ENCODE measurements at places on chromosomes 7 and 10. TPM values are rescaled to one million over a fixed set of nuclear protein-coding genes. Genes with fewer than 3 reads are reported as not detected.

- no peak for DNase-seq
These were observed 78.3 kb downstream of the ST8SIA6 start for GRCh38 chr10:17375936-17376584.

- no peak for DNase-seq
These were observed 50.2 kb upstream of the GNA12 start for GRCh38 chr7:2894118-2894940.

DNA sequence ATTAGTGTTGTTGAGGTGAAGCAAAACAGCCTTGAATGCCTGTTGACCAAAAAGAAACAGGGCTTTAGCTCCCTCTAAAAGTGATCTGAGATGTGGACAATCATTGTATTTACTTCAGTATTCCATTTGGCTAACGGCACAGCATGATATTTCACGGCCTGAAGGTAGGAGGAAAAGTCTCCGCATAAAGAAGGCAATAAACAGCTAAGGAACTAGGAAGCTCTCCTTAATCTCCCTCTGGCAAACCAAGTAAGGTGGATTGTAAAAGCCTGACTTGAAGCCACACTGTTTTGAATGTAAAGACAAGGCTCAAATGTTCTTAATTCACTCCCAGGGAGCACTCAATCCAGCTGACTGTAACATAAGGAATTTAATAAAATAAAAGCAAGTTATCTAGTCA is 160.0 kb upstream of the ZNF804B start:
- DNase-seq = no peak

- no peak for DNase-seq
These were observed 53.4 kb downstream of the GLRX3 start for GRCh38 chr10:130189608-130190054.

The TACC2 gene
- 81.0 TPM for total RNA-seq

The TNS3 gene
- total RNA-seq = 198 TPM

GRCh38 chr10:79615577-79615976 is 4.8 kb downstream of the SFTPA1 start:
- DNase-seq = no peak

GRCh38 chr10:45034301-45034700 is 33.6 kb downstream of the ZNF22 start:
- DNase-seq = no peak

The PRPF18 gene
- total RNA-seq = 23.0 TPM

DNA sequence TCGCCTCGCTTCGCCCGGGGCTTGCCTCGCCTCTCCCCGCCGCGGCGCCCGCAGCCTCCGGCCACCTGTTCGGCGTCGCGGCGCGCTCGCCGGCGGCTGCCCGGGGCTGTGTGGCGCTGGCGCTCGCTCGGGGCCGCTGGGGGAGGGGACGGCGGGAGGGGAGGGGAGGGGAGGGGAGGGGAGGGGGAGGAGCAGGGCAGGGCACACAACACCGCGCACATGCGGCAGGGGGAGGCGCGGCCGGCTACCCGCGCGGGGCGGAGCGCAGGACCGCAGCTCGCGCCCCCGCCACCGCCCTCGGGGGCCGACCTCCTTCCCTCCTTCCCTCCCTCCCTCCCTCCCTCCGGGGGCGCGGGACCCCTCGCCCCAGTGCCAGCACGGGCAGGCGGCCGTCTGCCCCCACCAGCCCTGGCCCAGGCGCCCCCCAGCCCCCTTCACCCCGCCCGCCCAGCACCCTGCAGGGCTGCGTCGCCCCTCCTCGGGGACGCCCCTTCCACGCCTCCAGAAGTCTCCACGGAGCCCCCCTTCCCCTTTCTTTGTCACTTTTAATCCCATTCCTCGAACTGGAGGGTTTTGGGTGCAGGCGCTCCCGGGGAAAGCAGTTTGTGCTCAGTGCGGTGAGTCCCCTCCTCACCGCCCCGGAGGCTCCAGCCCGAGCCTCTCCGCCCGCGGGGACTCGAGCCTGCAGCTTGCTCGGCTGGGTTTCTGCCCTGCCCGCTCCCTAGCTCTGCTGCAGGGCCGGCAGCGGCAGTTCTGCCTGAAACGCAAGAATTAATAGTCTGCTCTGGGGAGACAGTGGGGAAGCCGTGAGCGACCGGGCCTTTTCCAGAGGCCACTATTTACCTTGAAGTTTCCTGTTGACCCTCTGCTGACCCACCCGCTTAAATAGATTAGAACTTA is at the start of gene PARD3:
TSS of gene PARD3 (minus strand) at position 112 of the 900 bp plus-strand sequence. CDS start 301 bp downstream, outside the sequence.
- DNase-seq = peak; percentile 92

The FAM237B gene
- total RNA-seq = not detected

The BEND7 gene
- total RNA-seq = 37.9 TPM

The BTBD16 gene
- total RNA-seq = 1.2 TPM

The WIPF3 gene
- total RNA-seq = 4.5 TPM

DNA sequence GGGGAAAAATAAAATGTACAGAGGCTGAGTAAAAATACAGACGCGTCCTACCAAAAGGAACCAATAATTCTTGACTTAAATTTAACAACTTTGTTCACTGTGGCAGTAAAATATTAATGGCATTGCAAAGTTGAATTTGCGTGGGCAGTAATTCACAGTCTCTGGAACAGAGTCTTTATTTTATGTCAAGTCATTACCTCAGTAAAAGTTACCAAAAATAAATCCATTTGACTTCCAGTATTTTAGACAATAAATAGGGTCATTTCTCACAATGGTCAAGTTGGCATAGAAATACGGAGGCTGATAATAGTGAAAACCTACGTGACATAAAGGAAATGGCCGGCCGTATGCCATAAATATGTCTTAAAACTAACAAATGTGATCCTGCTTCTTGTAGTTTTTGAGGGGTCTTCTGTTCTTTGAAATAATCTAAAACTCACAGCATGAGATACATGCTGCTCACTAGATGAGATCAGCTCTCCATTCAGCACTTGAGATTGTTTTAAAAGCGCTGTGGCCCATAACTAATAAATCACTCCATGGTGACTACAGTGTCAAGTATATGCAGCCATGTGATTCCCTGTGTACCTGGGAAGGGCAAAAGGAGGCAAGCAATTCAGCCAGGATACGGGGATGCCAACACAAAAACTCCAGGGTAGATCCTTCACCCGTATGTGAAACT is 75.3 kb downstream of the DOCK4 start:
- peak; percentile 19 for DNase-seq

- DNase-seq = no peak
These were observed 216.5 kb downstream of the VTI1A start for GRCh38 chr10:112663234-112664125.

DNA sequence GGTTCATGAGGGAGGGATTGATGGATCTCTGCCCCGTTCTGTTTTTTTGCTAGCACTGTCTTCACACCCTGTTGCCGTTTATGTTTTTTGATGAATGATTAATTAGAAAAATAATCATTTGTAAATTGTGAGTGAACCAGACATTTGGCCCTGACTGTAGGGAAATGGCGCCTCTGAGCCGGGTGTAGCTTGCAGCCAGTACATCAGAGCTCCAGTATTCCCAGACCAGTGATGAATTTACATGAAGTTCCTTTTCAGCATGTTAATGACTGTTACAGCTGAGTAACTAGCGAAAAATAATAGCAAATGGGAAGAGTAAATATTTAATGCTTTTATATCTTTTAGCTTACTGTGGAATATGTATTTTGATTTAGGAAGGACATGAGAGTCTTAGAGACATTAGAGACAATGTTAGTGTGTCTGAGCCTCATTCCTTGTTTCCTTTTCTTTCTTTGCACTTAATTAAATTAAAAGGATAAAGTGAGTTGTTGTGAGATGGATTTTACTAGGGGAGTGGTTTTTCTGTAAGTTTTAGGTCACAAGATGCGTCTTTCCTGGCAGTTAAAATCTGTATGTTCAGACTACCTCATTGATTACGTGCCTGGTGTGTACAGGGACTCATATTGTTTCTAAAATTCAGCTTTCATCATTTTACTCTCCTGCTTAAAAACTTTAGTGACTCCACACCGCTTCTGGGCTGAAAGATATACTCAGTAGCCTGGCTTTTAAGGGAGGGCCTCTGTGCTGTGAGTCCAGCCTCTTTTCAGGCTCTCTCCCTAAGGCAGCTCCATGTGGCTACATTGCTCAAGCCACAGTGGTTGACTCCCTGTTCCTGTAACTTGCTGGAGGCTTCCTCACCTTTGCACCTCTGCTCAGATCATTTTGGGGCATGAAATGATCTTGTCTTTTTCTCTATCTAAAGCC is 86.4 kb downstream of the AUTS2 start:
- no peak for DNase-seq

The ELOVL3 gene
- total RNA-seq = 0.35 TPM

DNA sequence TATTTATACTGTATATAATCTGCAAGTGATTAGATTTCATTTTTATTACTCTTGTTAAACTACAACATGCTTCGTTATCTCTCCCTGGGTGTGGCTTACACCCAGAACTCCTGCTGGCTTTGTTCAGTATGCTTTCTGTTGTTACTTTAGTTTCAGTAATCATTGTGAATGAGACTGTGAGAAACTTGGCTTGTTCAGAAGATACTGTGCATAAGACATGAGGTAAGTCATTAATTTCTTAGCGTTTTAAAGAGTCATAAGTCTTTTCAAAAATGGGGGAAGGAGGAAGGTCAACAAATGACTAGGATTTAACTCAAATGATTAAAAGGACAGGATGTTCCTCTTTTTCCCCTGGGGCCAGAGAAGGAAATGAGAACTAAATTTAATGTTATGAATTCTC is 11.6 kb upstream of the ADD3 start:
- no peak for DNase-seq

- no peak for DNase-seq
These were observed 45.8 kb upstream of the CARD11 start for GRCh38 chr7:3089493-3089892.

GRCh38 chr7:76069238-76069638 is 21.3 kb downstream of the MDH2 start:
- DNase-seq = peak; percentile 33

The SFRP5 gene
- total RNA-seq = 0.31 TPM

The CPXM2 gene
- total RNA-seq = 18.1 TPM

The SPAM1 gene
- total RNA-seq = not detected

- no peak for DNase-seq
These were observed 23.8 kb downstream of the ZMIZ2 start for GRCh38 chr7:44772440-44772839.

DNA sequence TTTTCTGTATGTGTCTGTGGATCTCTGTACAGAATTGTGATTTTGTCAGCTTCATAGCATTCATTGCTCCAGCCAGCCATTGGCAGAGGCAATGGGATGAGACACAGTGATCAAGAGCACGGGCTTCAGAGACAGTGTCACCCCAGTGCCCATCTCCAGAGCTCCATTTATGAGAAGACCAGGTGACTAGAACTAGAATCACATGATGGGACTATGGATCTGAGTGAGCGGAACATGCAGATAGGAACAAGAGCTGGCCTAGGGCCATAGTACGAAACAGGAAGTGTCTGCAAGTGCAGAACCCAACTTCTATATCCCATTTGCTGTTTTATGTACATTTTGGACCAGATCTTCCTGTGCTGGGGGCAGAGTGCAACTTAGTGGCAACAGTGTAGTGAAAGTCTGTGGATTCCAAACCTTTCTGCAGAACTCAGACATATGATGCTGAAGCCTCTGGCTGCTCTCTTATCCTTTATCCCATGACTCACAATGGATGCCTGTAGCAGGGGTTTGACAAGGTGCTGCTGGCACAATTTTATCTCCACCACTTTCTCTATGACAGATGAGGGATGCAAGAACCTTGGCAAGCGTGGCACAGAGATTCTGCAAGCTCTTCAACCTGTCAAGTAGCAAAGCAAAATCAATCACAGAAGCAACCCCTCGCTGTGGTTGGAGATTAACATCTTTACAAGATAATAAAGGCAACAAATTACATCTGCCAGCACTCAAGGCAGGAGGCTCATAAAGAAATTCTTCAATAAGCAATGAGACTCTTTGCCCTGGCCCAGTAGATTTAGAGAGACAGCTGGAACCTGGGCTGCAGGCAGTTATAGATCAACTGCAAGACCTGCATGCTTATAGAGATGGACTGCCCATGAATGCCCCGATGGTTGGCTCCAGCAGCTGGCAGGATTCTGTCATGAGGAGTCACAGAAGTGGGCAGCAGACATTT is 681.3 kb downstream of the TNS3 start:
- peak; percentile 14 for DNase-seq

DNA sequence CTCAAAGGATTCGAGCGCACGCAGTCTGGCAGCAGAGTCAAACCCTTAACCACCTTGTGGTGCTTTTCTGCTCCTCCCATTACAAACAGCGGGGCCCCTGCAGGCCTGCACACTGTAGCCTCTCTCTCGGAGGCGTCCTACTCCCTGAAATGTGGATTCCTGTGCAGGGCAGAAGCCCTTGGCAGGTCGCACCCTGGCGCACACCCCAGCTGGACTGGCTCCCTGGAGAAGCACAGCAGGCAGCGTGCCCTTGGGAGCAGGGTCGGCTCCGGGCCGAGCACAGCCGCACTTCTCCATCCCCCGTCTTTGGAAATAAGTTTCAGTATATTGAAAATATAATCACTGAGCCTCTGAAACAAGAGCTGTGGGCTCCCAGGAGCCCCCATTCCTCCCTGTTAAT is 144.1 kb downstream of the C10orf105 start:
- peak; percentile 53 for DNase-seq

The ANKRD61 gene
- 0.19 TPM for total RNA-seq

The FGFR2 gene
- 59.4 TPM for total RNA-seq

The GLI3 gene
- total RNA-seq = 11.1 TPM

GRCh38 chr7:2131341-2131740 is 101.4 kb downstream of the MAD1L1 start:
- DNase-seq = no peak

GRCh38 chr10:5854131-5854475 is 35.6 kb downstream of the ANKRD16 start:
- DNase-seq = no peak

DNA sequence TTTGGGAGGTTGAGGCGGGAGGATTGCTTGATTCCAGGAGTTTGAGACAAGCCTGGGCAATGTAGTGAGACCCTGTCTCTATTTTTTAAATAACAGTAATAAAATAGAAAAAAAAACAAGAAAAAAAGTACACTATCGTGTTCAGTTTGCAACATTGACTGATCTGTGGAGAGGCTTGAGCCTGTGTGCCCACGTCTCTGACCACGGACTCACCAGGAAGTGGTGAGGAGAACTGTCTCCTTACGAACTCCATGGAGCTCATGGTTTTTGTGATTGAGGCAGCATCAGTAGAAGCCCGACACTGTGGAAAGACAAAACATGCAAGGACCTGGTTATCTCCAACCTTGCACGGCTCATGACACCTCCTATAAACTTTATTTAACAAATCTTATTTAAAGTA is 23.9 kb upstream of the DNAJB6 start:
- no peak for DNase-seq

DNA sequence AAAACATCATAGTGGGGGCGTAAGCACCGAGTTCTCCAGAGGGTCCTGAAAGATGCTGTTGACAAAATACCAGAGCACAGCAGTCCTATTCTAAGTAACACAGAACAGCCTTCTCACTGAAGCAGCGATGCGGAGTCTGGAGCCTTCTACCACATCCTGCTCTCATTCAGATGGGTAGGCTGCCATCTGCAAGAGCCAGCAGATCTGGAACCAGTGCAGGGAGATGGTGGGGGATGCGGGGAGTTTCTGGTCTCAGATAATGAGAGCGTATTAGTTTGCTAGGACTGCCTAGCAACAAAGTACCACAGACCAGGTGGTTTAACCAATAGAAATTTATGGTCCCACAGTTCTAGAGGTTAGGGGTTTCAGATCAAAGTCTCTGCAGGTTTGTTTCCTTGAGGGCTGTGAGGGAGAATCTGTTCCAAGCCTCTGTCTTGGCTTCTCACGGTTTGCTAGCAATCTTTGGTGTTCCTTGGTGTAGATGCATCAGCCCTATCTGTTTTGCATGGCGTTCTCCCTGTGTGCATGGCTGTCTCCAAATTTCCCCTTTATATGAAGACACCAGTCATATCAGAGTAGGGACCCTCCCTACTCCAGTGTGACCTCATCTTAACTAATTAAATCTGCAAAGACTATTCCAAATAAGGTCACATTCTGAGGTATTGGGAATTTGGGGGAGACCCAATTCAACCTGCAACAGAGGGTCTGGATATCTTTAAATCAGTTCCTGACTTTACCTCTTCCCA is 52.0 kb upstream of the STEAP1B start:
- no peak for DNase-seq

- no peak for DNase-seq
These were observed 32.7 kb upstream of the TRIM8 start for GRCh38 chr10:102611514-102612087.

Data from kidney (tissue), 22 donors.